Left ventricle myocardium superior (tissue), 1 donor: ENCODE measurements at places on chromosomes 5 and 9.

- DNase-seq, result no peak
Observed at GRCh38 chr5:75616971-75617621, 5.8 kb downstream of the ANKDD1B start.

- DNase-seq, result no peak
Observed at GRCh38 chr9:84772511-84772910, 103.0 kb downstream of the NTRK2 start.

DNA sequence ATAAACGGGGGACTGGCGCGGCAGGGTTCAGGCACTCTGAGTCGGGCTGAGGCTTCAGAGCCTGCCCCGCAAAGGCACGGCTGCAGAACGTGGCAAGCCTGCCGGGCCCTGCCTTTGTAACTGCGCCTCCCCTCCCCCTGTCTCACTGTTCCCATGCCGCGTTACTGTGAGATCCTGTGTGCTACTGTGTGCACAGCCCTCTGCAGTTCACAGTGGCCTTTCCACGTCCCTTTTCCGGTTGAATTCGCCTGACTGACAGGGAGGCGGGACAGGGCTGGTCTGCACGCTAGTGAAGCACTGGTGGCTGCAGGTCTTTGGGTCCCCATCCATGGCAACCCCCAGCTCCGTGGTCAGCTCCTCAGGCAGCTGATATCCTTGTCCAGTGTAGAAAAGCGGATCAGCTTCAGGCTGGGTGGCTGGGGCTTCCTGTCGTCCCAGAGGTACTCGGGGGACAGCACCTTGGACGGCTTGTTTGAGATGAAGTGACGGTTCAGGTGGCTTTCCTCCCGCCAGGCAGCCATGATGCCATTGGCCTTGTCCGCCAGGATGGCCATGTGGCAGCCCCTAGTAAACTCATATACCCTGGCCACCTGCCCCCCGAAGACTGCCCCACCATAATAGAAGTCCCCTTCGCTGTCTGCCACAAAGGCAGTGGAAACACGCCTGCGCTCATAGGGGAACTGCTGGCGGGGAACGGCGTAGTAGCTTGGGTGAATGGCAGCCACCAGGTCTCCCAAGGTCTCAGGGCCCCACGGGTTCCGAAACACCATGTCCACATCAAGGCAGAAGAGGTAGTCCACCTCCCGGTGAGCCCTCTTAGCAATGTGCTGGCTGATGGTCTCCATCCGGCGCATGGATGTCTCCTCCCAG, 10.3 kb downstream of the GBGT1 start:
- peak; percentile 39 for DNase-seq

- DNase-seq, result no peak
Observed at GRCh38 chr9:35367451-35367850, 122.5 kb upstream of the RUSC2 start.

DNA sequence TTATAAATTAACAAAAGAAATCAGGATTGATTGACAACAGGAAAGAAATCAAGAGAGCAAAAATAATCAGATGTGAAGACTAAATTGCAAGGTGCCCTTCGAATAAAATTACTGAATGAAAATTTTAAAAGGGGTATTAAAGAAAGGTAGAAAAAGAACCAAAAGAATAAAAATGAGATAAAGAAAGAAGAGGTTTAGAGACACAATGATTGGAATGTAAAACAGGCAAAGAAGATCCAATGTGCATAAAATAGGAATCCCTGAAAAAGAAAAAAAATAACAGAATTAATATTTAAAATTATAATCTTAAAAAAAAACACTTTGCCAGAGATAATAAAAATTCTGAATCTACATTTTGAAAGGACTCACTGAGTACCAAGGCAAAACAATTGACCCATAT, 73.0 kb downstream of the AP3B1 start:
- no peak for DNase-seq

DNA sequence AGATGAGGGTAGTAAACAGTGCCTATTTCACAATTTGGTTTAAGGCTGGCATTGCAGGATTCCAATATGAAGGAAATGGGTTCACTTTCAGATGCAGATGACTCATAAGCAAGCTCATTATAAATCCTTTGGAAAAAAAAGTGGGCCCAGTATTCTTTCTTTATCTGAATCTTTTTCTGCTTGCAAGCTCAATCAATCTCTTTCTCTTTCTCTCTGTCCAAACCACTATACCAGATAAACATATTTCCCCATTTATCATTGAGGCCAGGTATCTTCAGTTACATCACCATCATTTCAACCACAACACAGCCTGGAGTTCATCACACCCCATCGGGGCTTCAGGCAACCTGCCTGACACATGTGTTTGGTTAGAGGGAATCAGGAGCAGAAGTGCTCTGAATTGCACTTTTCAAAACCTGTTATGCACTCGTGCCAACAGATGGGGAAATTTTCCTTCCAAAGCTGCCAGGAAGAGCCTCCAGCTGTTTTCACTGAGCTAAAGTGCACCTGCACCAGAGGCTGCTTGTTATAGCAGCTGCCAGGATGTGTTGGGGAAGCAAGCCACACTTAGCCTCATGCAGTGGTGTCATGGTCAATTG, 30.0 kb upstream of the MAMDC2 start:
- DNase-seq, result peak; percentile 36

GRCh38 chr5:132253452-132254320, 3.8 kb upstream of the PDLIM4 start:
- DNase-seq, result no peak

DNA sequence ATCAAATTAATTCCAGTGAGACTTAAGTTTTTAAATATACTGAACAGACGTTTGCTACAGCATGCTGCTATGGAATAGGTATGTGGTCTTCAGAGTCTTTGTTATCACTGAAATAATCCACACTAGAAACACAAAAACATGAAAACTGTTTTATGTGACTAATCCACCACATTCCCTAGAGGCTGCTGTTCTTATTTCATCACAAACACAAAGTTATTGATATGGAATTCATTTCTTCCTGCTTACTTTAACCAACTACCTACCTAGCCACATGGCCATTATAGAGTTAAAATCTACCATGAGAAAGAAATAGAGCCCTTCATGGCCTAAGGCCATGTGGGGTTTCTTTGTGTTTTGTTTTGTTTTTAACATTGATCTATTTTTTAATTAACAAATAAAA, 232.3 kb upstream of the PTGER4 start:
- DNase-seq, result no peak

DNA sequence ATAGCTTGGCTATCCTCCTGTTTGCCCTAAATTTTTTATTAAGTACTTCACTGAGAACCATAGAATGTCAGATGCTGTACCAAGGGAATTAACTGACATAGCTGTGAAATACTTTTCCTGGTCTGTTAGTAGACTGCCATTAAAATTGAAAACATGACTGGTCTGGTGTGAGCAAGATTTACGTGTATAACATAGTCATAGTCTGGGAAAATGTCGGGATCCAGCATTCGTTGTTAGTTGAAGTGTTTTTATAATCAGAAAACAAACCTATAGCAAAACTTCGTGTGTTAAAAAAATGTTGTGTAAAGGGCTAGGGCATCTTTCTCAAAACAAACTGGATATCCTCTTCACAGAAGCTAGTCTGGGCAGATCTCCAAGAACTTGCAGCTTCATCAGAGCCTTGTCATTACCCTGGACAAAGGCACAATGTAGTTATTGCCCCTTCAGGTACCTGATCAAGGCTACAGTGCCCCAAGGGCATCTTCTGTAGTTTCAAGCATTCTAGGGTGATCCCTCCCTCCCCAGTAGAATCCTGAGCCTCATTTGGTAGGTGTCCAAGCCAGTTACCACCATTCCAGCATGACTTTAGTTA, 454.2 kb upstream of the SGCD start:
- DNase-seq, result no peak

GRCh38 chr5:56119050-56119449, 114.1 kb downstream of the ANKRD55 start:
- no peak for DNase-seq

DNA sequence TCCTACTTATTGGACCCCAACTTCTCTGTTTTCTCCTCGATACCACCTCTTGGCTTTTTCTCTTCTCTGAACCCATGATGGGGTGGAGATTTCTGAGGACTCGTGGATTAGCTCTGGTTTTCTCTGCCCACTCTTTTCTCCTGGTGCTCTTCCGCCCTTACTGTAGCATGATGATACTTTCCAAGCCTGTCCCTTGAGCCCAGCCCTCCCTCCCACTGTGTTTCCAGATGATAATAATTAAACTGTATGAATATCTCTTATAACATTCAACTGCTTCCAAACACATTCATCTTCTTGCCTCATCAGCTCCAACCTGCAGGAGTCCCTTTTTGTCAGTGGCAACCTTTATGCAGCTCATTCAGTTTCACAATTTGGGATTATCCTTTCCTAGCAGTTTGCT, 494.2 kb upstream of the KLF4 start:
- DNase-seq, result no peak

DNA sequence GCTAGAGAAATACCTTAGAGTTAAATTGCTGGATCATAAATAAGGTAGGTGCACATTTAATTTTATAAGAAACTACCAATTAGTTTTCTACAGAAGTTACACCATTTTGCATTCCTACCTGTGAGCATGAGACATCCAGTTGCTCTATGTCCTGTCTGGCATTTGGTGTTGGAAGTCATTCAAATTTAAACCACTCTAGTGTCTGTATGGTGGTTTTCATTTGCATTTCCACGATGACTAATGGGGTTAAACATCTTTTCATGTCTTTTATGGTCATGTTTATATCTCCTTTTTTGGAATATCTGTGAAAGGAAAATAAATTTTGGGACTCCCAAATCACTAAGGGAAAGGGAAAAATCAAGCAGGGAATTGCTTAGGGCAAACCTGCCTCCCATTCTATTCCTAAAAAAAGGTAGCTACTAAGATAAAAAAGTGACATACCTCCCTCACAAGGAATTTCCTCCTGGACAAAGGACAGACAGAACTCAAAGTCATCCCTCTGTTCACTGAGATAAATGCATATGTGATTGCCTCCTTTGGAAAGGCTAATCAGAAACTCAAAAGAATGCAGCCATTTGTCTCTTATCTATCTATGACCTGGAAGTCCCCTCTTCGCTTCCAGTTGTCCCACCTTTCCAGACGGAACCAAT, 31.6 kb upstream of the ADCY2 start:
- no peak for DNase-seq
